HCT116 (cell line): ENCODE measurements at places on chromosomes 7 and 10. TPM values are rescaled to one million over a fixed set of nuclear protein-coding genes. Genes with fewer than 3 reads are reported as not detected.

GRCh38 chr7:45197461-45197860 lies 39.9 kb downstream of the RAMP3 start:
- H3K36me3 ChIP-seq: no peaks in the 10 kb centered on the region
- H3K27me3 ChIP-seq: peaks cover 6% of the 10 kb centered on the region
- no peak for DNase-seq

GRCh38 chr7:100352984-100353684 lies 4.8 kb upstream of the PILRB start:
- DNase-seq: no peak
- no peaks in the 10 kb centered on the region for H3K27me3 ChIP-seq
- H3K4me1 ChIP-seq: no peaks in the 10 kb centered on the region

DNA sequence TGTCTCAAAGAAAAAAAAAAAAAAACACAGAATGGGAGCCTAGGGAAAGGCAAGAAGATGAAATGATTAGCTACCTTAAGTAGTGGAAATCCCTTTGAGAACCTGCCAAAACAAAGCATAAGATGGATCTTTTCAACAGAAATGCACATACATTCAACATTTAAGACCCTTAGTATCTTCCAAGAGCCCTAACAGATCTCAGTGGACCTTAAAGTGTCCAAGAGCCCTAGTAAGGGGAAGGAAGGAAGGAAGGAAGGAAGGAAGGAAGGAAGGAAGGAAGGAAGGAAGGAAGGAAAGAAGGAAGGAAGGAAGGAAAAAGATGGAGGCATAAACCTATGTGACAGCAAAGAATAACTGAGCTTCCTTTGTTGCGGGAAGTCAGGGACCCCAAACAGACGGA lies 11.6 kb upstream of the MACROH2A2 start:
- no peaks in the 10 kb centered on the region for H3K36me3 ChIP-seq
- no peaks in the 10 kb centered on the region for H3K4me1 ChIP-seq
- H3K4me3 ChIP-seq: no peak overlapping the region
- H3K27ac ChIP-seq: no peak overlapping the region
- DNase-seq: no peak

DNA sequence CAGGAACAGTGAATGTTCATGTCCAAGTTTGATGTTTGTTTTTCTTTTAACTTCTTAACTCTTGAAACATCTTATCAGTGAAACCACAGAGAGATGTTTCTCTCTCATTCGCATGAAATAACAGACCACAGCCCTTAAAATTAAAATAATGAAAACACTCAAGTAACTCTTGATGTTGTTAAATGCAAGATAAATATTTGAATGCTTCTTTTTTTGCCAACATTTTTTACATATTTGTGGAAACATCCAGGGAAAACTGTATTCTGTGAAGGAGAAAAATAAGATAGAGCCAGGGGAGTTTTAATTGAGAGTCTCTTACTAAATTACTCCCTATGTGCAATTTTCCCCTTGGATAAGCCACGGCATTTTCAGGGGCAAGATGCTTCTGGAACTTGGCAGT lies 361.8 kb upstream of the MGMT start:
- H3K36me3 ChIP-seq: no peaks in the 10 kb centered on the region
- H3K4me3 ChIP-seq: no peak overlapping the region
- H3K27me3 ChIP-seq: no peaks in the 10 kb centered on the region

The UPK3BL1 gene
- total RNA-seq: 7.1 TPM

The TMEM213 gene
- not detected for total RNA-seq

The TMEM178B gene
- total RNA-seq: 0.02 TPM
